ENCODE measurements at places on chromosomes 7 and 10.
A peak's percentile ranks its signal among the peaks of the same experiment; 100 is the strongest.

DNA sequence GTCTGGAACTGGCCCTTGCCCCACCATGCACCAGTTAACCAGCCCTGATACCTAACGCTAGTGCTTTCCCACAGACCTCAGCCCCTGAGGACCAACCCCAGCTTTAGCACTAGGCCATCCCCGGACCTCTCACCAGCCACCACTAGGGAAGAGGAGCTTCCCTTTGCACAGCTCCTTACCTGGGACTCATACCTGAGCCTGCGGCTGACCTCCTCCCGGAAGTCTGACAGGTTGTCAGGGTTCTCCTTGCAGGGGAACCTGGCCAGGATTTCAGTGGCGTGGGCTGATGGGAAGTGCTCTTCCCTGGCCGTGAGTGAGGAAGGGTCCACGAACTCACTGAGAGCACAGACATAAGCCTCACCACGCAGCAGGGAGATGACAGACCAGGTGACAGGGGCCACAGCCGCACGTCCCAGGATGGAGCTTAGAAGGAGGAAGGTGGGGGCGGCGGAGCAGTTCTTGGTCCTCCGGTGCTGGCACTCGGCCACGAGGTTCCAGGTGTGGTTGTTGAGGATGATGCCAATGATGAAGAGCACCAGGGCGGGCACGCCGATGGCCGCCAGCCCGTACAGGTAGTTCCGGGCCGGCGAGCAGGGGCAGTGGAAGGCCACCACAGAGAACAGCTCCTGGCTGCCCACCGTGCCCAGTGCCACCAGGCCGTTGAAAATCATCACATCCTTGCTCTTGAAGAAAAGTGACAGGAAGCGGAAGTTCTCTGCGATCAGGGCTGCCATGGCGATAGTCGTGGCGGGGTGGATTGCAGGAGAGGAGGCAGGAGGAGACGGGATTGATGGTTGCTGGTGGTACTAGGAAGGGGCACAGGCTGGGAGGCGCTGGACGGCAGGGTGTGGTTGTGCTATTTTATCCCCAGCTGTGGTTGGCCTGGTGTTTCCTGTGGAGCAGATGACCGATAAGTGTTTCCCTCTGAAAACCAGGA is 2.7 kb downstream of the CALHM2 start:
- no peak for DNase-seq

GRCh38 chr7:66503036-66503370 is 125.7 kb upstream of the KCTD7 start:
- DNase-seq, result no peak

GRCh38 chr7:131164025-131164925 is 163.4 kb upstream of the MKLN1 start:
- peak; percentile 95 for DNase-seq

DNA sequence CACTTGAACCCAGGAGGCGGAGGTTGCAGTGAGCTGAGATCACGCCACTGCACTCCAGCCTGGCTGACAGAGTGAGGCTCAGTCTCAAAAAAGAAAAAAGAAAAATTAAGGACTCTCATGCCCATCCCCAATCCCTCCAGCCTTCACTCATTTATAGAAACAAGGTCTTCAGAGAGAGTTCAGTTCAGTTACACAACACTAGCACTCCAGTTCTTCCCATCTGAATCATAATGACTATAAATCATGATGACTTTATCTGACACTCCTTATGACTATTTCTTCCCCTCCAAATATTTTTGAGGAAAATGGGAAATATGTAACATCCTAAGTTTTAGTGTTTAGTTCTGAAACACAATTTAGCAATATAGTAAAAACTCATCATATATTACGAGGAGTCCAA is 107.4 kb upstream of the LSM8 start:
- DNase-seq, result no peak

DNA sequence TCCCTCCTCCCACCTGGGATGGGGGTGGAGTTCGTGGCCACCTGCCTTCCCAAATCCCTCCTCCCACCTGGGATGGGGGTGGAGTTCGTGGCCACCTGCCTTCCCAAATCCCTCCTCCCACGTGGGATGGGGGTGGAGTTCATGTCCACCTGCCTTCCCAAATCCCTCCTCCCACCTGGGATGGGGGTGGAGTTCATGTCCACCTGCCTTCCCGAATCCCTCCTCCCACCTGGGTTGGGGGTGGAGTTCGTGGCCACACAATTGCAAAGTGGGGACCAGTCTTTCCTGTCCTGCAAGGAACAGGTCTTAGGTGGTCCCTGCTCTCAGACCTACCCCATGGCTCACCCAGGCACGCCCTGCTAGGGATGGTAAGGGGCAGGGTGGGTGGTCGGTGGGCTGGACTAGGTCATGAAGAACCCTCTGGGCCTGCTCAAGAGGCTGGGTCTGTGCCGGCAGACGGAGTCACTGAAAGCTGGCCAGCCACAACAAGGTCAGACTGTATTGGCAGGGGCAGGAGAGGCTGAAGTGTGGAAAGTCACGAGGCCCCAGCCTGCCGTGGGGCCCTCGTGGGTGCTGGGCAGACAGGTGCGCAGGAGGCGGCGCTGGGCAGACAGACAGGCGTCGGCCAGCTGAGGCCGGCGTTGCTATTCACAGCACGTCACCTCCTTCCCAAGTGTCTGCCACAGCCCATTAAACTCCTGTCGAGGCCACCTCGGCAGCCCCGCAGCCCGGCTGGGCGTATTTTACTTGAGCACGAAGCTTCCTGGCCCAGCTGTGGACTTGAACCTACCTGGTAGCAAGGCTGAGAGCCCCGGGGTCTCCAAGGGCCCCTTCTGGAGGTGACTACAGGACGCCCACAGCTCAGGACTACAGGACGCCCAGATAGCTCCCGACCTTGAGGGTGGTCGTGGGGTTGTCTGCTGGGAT is 4.1 kb downstream of the KNDC1 start:
- DNase-seq, result no peak

- DNase-seq, result no peak
Observed at GRCh38 chr7:5607951-5608656, 173.4 kb downstream of the RNF216 start.

DNA sequence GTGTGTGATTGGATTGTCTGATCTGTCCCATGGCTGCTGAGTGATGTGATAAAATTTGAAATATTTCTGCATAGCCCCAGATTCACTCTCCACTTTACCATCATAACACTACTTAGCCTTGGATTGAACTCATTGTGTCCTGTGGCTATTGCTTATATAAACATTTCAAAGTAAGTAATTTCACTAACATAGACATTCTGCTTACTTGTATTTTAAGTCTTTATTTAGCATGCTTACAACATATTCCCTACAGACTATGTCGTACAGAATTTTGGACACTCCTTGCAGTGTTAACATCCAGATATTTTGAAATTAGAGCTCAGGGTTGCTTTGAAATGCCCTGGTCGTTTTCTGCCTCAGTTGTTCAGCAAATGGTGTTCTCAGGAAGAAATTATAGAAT is 117.6 kb downstream of the LRRC4 start:
- peak; percentile 12 for DNase-seq

DNA sequence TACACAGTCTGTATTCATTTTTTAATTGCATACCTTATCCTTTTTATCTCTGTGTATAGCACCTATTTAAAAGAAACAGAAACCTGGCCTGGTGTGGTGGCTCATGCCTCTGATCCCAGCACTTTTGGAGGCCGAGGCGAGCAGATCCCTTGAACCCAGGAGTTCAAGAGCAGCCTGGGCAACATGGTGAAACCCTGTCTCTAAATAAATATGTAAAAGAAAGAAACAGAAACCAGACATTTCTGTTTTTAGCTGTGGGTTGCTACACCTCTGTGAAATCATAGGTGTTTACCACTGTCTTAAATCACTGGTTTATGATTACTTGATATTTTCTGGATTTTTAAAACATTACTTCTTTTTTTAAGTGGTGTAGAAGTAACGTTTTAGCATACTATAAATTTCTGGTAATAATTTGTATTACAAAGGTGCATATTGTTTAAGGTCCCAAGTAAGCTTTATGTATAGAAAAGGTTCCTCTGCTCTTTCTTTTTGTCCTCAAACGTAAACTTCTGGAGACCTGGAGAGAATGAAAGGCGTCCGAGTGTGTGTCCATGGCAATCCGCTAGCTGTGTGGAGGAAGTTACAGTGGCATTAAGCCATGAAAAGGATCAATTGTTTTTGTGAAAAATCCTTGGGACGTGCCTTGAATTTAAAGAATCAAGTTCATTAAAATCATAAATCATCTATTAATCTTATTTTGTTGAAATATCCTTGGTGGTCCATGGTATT is 41.1 kb downstream of the PTPRZ1 start:
- DNase-seq, result no peak

- DNase-seq, result no peak
Observed at GRCh38 chr7:98802781-98803110, 67.1 kb downstream of the TMEM130 start.

- no peak for DNase-seq
Observed at GRCh38 chr10:79335094-79335469, 12.2 kb upstream of the PPIF start.
